ENCODE measurements at places on chromosomes 2 and 18.

DNA sequence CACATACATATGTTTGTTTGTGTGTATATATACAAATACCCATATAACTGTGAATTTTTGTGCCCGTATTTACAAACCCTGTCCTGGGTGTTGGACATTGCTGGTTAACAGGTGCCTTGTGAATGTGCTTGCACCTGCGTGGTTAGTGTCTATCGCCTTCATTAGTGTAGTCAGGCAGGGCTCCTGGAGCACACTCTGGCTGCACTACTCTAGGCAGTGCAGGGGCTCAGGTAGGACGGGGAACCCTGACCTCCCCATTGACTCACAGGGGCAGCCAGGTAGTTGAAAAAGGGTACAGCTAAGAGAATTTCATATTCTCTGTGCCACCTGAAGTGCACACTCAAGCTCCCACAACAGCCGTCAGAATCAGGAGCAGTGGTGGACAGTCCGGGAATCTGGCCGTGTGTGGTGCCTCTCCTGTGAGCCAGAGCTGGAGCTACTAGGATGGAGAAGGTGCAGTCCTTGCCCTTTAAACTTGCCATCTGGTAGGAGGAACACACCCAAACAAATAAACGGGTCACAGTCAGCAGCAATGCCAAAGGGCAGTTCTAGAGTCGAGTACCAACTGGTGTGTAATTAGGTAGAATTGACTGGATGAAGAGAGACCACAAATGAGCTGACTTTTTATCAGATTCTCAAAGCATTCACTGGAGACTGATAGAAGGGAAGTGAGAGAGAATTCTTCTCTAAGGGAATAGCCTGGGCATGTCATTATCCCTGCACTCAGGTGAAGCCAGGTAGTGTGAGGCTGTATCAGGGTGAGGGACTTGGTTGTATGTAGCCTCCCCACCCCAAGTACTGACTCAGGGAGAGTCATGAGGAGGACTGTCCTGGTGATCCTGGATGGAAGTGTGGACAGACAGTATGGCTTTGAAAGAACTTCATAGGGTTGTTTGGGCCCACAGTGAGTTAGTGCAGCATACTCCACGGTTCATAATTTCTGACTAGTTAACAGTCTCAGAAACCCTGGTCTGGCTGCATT, 44.1 kb downstream of the FARP2 start:
- peak; percentile 21 for DNase-seq

- DNase-seq = peak; percentile 19
Observed at GRCh38 chr2:173934895-173935294, 30.3 kb downstream of the SP3 start.

GRCh38 chr18:56162311-56163265, 475.8 kb downstream of the TXNL1 start:
- DNase-seq = no peak

DNA sequence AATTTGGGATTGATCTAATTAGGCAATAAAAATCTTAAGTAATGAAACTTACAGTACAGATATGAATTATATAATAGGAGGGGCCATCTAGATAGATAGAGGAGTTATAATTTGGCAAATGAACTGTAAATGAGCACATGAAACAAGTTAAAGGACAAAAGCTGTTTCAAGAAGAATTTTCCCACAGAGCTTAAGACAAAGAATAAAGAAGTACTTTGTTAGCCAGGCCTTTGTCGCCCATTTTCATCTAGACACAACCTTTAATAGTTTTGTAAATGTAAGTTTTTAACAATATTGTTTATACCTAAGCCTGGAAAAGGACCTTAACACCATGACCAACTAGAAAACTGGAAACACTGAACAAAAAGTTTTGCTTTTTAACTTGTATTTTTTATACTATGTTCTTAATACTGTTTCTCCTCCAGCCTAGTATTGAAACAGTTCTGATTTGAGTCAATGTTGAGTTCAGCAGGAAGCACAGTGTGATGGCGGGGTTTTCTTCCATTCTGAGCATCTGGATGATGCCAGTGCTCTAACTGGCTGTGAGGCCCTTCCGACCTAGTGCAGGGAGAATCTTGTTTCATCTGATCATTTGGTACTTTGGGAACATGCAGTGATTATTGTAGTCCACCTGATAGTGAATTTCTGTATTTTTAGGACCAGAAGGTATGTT, 37.6 kb downstream of the FARP2 start:
- DNase-seq = no peak

GRCh38 chr2:195984923-195985726, 83.5 kb downstream of the DNAH7 start:
- DNase-seq = no peak

DNA sequence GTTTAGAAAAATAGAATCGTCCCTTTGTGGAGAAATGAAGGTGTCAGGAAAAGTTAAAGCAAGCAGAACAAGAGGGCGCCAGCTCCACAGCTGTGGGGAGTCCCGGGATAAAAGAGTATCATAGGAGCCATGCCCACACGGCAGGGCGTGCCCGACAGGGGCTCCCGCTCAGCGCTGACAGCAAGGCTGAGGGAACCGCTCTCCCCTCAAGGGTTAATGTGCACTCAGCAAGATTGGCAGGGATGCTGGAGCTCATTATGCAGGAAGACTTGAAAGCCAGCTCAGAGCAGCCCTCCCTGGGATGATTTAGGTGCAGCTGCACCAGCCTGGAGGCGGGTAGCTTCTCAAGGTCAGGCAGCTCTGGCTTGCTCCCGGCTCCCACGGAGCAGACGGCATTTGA, 500.2 kb downstream of the EIPR1 start:
- no peak for DNase-seq

DNA sequence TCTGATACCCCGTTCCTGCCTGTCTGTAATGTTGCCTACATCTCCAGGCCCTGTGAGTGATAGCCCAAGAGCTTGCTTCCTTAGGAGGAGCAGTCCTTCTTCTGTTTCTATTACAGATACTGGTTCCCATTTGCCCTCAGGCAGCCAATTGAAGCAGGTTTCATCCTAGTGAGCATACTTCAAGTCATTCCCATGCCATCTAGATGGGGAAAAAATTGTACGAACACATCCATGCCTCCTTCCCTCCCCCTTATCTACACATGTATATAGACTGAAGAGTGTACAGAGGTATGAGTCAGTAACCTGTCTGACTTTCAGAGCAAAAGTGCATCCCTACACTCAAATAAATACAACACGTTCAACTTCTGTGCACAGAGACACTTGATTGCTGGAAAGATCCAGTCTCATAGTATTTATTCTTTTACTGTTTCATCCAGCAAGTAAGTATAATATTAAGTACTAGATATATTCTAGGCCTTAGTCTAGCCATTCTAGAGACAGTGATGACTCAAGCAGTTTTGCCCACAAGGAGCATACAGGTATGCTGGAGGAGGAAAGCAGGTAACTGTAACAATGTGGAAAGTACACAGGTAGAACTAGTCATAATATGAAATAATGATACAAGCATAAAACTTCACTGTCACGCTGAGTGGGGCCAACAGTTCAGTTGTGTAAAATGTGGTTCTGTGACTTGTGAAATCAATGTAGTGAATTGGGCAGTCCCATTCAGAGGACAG, 153.4 kb downstream of the MGAT5 start:
- DNase-seq = no peak

DNA sequence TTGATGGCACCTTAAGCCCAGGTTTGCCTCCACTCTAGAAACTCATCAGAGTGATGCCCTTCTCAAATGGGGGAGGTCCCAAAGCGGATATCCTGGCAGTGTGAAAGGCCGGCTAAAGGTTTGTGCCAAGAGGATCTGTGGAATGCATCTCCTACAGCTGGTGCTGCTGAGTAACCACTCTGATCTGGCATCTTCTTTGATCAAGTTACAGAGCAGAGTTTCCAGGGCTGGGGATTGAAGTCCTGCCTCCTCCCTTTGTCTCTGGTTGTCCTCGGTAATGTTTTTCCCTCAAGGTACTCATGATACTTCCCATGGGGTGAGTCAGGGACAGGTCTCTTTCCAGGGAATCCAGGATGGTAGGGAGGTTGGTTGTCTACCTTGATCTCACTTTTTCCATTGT, 24.6 kb downstream of the PRKRA start:
- no peak for DNase-seq

DNA sequence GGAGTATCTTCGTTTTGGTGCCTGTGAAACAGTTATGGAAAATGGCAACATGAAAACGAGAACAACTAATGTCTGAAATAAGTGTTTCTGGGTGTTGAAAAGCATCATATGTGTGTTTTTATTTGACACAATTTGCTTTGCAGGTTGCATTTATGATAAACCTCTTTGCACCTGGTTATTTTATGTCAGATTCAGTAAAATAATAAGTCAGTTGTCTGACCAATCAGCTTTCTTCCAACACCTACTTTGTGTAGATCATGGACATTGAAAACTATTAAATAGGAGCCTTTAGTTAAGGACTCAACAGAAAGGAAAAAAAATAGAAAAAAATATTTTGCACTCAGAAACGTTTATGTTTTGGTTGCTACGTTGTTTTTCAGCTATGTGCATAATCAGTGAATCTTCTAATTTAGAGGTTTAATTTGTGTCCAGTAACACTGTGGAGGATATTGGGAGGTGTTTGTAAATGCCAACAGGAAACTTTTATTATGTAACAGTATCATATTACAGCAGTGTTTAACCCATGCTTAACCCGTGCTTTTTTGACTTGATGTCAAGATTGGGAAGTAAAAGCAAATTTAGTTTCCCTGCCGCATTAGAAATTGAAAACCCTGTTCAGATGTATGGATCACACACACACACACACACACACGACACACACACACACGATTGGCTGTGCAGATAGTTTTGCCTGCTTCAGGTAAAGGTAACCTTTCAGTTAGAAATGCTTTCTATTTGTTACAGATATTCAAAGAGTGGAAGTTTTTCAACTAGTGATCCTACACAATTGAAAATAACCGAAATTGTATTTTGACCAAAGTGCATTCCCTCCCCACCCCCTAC, 2.6 kb downstream of the PKP4 start:
- DNase-seq = no peak

- DNase-seq = no peak
Observed at GRCh38 chr2:220194630-220195584, 567.5 kb downstream of the SLC4A3 start.

GRCh38 chr2:70676301-70677035, 91.5 kb downstream of the ADD2 start:
- DNase-seq = no peak

GRCh38 chr2:238640486-238640885, 207.4 kb upstream of the TWIST2 start:
- DNase-seq = no peak

DNA sequence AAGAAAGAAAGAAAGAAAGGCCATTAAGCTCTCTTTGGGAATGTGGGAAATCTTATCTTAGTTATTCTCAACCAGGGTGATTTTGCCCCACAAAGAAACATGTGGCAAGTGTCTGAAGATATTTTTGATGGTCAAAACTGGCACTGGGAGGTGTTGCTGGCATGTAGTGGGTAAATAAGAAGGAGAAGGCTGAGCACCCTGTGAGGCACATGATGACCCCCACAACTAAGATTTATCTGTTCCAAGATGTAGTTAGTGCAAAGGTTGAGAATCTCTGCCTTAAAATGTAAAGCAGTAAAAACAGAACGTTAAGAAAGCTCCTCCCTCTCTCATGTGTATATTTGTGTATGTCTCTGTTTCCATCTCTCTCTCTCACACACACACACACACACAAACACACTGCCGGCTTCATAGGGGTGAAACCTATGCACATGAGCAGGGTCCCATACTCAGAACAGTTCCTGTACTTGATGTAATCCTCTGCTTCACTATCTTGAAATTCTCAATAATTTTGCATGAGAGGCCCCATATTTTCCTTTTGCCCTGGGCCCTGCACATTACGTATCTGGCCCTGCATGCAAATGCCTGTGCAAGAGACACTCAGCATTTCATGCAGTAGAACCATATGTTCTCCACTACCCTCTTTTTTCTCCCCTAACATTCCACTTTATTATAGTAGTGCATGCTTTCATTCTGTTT, 94.3 kb downstream of the MREG start:
- DNase-seq = no peak

GRCh38 chr2:41723526-41723925, 324.3 kb upstream of the PKDCC start:
- peak; percentile 38 for DNase-seq

All from NCI-H1417 (cell line).